Large intestine (tissue), 12 donors: ENCODE measurements at places on chromosomes 3 and 15. TPM values are rescaled to one million over a fixed set of nuclear protein-coding genes. Genes with fewer than 3 reads are reported as not detected.

DNA sequence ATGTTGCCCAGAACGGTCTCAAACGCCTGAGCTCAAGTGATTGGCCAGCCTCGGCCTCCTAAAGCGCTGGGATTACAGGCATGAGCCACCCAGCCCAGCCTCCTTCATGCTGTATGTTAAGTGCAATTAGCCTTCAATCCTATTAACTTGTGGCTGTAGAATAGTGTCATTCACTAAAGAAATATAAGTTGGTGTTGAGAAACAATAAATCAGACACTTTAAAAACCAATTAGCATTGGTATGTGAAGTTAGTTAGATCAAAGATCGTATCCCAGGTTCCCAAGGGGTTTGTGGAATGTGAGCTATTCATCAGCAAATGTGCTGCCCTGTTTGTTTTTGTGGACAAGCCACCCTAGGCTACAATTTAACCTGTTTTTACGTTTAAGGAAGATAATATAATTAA lies 11.0 kb upstream of the PIK3CB start:
- no peak for DNase-seq

DNA sequence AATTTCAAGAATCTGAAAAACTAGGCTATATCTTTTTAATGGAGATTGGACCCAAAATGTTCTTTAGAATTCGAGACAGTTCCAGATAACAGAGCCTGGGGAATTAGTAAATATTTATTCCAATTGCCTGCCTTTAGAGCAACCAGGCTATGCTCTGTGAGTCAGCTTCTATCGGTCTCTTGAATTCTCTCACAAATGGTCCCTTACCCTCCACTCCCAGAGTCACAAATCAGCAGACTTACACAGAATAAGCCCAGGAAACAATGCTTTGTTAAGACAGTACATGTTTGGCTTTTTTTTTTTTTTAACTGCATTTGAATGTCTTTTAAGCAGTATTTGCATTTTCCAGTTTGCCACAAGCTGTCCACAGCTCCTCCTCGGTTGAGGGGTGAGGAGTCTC lies 460.7 kb upstream of the CBLB start:
- DNase-seq: no peak

DNA sequence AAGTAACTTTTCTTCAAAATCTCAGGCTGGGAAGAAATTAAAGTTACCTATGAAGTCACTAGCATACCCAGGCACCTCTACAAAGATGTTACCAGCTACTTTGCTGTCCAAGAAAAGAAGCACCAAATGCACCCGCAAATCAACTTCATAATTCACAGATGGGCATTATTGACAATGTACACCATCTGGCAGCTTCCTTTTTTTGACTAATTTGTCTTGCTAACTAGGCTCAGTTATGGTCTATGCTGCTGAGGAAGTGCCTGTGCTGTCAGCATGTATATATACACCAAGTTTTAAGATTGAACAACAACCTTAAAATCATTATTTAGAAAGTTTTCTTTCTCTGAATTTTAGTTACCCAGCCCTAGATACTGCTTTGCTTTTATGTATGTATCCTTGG lies 93.8 kb downstream of the NSUN3 start:
- DNase-seq: no peak

DNA sequence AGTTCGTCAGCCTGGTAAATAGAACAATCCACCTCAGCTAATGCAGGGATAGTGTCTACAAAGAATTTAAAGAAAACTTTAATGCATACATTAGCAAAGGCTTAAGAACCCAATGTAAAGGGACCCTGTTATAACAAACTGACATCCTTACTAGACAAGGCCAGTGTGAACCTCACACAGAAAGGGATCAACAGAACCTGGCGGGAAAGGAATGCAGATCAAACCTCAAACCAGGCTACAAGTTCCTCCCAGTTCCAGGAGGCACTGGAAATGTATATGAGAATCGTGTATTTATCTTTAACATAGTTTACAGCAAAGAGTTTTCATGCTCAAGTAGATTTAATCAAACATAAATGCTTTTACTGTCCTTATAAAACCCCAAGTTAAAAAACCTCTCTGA lies 37.6 kb upstream of the ATP11B start:
- DNase-seq: no peak

- no peak for DNase-seq
Observed at GRCh38 chr3:117408811-117409210, 699.2 kb downstream of the TUSC7 start.

GRCh38 chr3:122358703-122359032 lies 24.4 kb downstream of the MIX23 start:
- DNase-seq: no peak

Gene SLC15A2
- polyA plus RNA-seq: 3.2 TPM

Gene WDR72
- polyA plus RNA-seq: 0.75 TPM
